ENCODE measurements at places on chromosomes 16 and 17. TPM values are rescaled to one million over a fixed set of nuclear protein-coding genes. Genes with fewer than 3 reads are reported as not detected.

OR1A1 gene
- total RNA-seq, result not detected

HAP1 gene
- not detected for total RNA-seq

NHLRC4 gene
- not detected for total RNA-seq

ANKRD40CL gene
- total RNA-seq, result not detected

- peak; percentile 53 for DNase-seq
Measured at GRCh38 chr17:49899191-49899485, 51.3 kb upstream of the TAC4 start.

DNA sequence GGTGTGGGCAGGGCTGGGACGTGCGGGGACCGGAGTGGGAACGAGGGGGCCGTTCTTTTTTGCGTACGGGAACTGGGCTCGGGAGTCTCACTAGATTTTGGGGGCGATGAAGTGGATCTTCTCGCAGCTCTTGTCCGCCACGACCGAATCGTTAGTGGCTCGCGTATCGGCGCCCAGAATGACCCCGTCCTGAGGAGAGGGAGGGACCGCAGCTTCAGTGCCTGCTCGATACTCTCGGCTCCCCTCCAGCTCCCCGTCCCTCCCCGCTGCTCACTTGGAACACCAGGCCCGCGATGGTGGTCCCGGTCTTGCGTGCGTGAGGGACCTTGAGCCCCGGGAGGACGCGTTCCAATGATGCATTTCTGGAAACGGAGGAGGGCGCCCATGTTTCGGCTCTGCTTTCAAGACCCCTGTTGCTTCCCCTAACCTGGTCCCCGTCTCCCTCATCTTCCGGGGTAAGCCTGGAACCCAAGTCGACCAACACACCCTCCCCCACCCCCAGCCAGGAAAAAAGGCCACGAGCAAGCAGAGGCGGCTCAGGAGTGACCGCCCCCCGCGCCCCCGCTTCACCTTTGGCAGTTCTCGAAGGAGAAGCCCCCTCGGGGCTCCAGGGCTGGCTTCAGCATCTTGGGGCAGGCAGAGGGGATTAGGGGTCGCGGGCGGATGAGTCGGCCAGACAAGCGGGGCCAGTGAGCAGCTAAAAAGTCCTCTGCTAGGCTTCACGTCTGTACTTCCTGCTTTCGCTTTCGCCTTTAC, at the start of gene PSMB10:
Gene PSMB10 (minus strand): TSS at position 727 of the 756 bp plus-strand sequence. CDS start 101 bp downstream, at position 626.
- peak; percentile 35 for DNase-seq

GRCh38 chr16:48491517-48491916, 106.3 kb upstream of the SIAH1 start:
- DNase-seq, result peak; percentile 9

Data from MG63 (cell line).